ENCODE measurements at places on chromosomes 12 and 14. TPM values are rescaled to one million over a fixed set of nuclear protein-coding genes. Genes with fewer than 3 reads are reported as not detected.

FLVCR2 gene
- total RNA-seq: 31.4 TPM

TPPP2 gene
- not detected for total RNA-seq

DCD gene
- not detected for total RNA-seq

HEBP1 gene
- 62.7 TPM for total RNA-seq

SYNJ2BP gene
- total RNA-seq: 27.0 TPM

ZC3H14 gene
- 79.7 TPM for total RNA-seq

KDM5A gene
- total RNA-seq: 60.7 TPM

SERPINA9 gene
- total RNA-seq: not detected

RDH5 gene
- total RNA-seq: 4.4 TPM

INHBC gene
- not detected for total RNA-seq

PLEKHG7 gene
- total RNA-seq: 6.1 TPM

PTPRR gene
- 1.5 TPM for total RNA-seq

DNA sequence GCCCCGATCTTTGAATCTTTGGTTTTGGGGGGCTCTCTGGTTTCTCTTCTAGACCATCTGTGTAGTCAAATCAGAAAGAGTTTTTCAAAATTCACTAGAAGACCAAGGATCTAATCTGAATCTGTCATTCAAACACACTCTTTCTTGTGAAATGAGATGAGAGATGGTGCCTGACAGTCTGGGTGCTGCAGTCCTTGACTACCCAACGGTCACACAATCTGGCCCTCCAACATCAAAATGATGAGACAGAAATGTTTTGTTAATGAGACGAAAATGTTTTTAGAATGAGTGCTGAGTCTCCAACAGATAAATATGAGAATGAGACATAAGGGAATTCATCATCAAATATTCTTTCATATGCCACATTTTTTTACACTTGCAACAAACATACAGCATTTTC lies 695.7 kb upstream of the USP15 start:
- no peaks in the 10 kb centered on the region for H3K36me3 ChIP-seq
- H3K27me3 ChIP-seq: no peaks in the 10 kb centered on the region
- no peak for DNase-seq

DNA sequence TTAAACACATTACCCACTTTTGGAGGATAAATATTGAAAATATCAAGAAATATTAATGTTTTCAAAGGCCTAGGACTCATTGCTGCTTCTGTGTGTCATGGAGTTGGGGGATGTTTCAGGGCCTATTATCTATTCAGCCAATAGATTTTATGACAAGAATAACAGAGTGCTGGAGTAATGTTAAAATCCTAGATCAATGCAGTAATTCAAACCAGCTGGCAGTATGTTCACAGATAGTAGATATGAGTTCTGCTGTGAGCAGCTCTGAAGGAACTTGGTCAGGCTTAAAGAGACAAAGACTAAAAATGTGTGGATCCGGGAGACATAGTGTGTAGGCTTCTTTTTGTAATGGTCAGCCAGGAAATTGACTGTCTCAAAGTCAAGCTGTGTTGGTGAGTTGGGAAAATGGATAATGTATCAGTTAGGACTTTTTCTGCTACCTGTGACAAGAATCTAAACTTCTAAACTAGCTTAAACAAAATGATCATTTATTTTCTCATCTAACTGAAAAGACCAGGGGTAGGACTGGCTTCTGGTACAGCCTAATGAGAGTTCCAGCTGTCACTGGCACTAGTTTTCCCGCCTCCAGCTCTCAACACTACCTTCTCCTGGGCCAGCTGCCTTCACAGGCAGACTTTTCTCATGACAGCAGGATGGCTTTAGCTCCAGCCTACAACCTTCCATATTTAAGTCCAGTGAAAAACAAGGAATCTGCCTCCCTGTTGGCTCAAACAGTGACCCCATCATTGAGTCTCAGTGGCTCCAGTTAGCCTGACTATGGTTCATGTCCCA lies 16.3 kb upstream of the POLR3B start:
- peak; percentile 33 for DNase-seq
- H3K36me3 ChIP-seq: peaks cover 9% of the 10 kb centered on the region
- H3K4me1 ChIP-seq: peaks cover 19% of the 10 kb centered on the region

DNA sequence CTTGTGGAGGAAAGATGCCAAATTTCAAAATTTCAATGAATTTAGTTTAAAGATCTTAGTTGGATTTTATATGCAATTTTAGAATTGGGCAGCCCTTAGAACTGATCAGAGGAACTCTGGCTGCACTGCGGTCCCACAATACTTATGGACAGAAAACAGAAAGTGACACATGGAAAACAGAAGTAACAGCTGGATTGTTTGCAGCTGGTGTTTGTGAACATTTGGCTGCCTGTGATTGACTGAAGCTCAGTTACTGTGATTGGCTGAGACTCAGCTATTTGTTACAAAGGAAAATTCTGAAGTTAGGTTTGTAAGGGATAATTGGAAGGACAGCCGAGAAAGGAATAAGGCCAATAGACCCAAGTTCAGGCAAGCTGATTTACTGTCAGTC lies 10.0 kb upstream of the KRT86 start:
- H3K27me3 ChIP-seq: peaks cover 30% of the 10 kb centered on the region
- no peak overlapping the region for H3K4me3 ChIP-seq
- H3K4me1 ChIP-seq: no peaks in the 10 kb centered on the region
- H3K36me3 ChIP-seq: no peaks in the 10 kb centered on the region
- DNase-seq: peak; percentile 84

- H3K36me3 ChIP-seq: no peaks in the 10 kb centered on the region
- no peak for DNase-seq
- no peaks in the 10 kb centered on the region for H3K27me3 ChIP-seq
- peaks cover 4% of the 10 kb centered on the region for H3K4me1 ChIP-seq
Observed at GRCh38 chr14:22268875-22269274, 320.1 kb downstream of the DAD1 start.

- no peaks in the 10 kb centered on the region for H3K36me3 ChIP-seq
- no peak overlapping the region for H3K4me3 ChIP-seq
- H3K4me1 ChIP-seq: no peaks in the 10 kb centered on the region
- DNase-seq: peak; percentile 40
- H3K27ac ChIP-seq: no peak overlapping the region
Observed at GRCh38 chr14:23115039-23115731, 3.9 kb downstream of the CEBPE start.

DNA sequence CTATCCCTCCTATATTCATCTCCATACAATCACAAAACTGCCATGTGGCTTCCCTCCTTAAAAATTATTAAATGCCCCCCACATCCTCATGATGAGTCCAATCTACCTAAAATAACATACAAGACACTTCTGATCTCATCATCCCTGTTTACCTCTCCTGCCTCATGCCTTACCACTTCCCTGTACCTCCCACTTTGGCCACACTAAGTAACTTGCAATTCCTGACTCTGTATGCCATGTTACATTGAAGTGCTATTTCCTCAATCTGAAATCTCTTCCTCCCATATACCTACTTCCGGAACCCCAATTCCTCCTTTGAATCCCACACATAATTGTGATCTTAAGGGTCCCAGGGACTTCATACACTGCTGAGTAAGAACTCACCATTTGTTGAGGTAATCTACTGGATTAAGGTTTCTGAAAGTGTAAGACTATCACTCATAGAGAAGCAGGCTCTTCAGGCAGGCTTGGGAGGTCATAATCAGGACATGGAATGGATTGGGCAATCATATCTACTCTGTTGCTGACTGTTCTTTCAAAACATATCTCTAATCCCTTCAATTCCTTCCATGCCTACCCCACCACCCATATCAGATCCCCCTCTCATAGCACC lies 117.6 kb upstream of the PLEKHG7 start:
- no peak overlapping the region for H3K27ac ChIP-seq
- no peaks in the 10 kb centered on the region for H3K4me1 ChIP-seq
- no peak overlapping the region for H3K4me3 ChIP-seq
- H3K27me3 ChIP-seq: no peaks in the 10 kb centered on the region
- no peaks in the 10 kb centered on the region for H3K36me3 ChIP-seq
- DNase-seq: no peak

GRCh38 chr14:74792249-74793039 lies 29.3 kb downstream of the YLPM1 start:
- H3K27ac ChIP-seq: no peak overlapping the region
- H3K4me3 ChIP-seq: no peak overlapping the region
- peaks cover 22% of the 10 kb centered on the region for H3K36me3 ChIP-seq
- H3K4me1 ChIP-seq: peaks cover 5% of the 10 kb centered on the region
- DNase-seq: no peak
- no peaks in the 10 kb centered on the region for H3K27me3 ChIP-seq

DNA sequence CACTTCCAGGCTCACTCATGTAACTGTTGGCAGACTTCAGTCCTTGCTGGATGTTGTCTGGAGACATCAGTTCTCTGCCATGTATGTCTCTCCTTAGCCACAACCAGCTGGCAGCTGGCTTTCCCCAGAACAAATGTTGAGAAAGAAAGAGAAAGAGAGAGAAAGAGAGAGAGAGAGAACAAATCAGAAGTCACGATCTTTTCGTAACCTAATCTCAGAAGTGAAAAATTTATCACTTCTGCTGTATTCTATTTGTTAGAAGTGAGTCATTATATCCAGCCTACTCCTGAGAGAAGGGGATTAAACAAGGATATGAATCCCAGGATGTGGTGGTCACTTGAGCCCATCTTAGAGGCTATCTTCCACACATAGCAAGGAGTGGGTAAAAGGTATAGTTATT lies 101.2 kb downstream of the BTG1 start:
- H3K4me1 ChIP-seq: no peaks in the 10 kb centered on the region
- DNase-seq: no peak
- H3K4me3 ChIP-seq: no peak overlapping the region
- H3K27me3 ChIP-seq: no peaks in the 10 kb centered on the region
- H3K27ac ChIP-seq: no peak overlapping the region
- no peaks in the 10 kb centered on the region for H3K36me3 ChIP-seq

Measured in lung (tissue), 17 donors.